ENCODE measurements at places on chromosomes 4 and X.

- no peak for DNase-seq
Measured at GRCh38 chr4:41814565-41814964, 66.0 kb upstream of the PHOX2B start.

GRCh38 chr4:90184560-90184959, 57.4 kb downstream of the CCSER1 start:
- no peak for DNase-seq

GRCh38 chr4:146278986-146279385, 64.6 kb downstream of the REELD1 start:
- DNase-seq: no peak

GRCh38 chr4:176335421-176335820, 15.7 kb downstream of the SPCS3 start:
- no peak for DNase-seq
